ENCODE measurements at places on chromosomes 3 and 15. TPM values are rescaled to one million over a fixed set of nuclear protein-coding genes. Genes with fewer than 3 reads are reported as not detected.

DNA sequence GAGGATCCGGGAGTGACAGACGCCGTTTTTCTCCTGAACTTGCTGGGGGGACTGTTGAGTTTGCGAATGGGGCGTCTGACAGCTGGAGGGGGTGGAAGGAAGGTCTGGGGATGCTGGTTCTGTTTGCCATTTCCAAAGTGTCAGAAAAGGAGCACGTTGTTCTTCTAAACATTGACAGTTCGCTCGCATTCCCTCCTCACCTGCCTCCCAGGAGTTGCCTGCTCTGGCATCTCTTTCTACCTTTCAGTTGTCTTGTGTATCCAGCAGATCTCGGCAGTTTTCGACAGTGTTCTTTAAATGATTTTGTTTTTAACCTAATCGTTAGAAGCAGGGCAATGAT is 829 bp downstream of the SELENOT start:
- DNase-seq, result no peak

GRCh38 chr3:178255315-178255714 is 280.9 kb upstream of the KCNMB2 start:
- no peak for DNase-seq

DNA sequence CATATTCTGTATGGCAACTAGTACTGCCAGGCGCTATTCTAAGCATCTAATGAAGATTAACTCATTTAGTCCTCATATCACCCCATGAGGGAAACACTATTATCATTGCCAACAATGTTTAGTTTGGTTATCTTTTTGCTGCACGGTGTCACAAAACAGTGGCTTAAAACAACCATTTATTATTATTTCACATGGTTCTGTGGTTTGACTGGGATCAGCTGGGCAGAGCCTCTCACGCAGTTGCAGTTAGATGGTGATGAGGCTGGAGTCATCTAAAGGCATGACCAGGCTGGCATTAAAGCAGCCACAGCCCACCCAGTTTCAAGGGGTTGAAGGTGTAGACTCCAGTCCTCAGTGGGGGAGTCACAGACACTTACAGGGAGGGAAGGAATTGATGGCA is 32.8 kb upstream of the RASA2 start:
- DNase-seq, result no peak

- no peak for DNase-seq
These were observed 363.1 kb upstream of the PLSCR5 start for GRCh38 chr3:146968204-146968651.

DNA sequence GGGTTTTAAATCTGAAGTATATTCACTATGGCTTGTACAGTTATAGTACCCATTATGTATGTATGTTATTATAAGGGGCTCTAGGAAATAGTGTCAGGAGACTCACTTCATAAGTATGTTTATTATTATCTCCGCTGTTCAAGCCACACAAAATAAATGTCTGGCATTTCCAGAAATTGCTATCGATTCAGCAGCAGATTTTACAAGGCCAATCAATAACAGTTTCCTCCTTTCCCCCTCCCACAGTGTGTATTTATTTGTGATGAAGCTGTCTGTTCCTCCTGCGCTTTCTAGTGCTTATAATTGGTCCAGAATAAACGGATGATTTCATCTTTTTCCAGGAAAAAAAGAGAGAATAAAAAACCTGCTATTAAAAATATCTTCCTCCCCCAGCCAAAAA is 134.2 kb upstream of the LPP start:
- no peak for DNase-seq

The FAM43A gene
- 33.9 TPM for total RNA-seq

The ZNF80 gene
- total RNA-seq, result not detected

The STRIT1 gene
- total RNA-seq, result 4.8 TPM

The CD80 gene
- total RNA-seq, result 0.46 TPM
